ENCODE measurements at places on chromosomes 1 and 21.

DNA sequence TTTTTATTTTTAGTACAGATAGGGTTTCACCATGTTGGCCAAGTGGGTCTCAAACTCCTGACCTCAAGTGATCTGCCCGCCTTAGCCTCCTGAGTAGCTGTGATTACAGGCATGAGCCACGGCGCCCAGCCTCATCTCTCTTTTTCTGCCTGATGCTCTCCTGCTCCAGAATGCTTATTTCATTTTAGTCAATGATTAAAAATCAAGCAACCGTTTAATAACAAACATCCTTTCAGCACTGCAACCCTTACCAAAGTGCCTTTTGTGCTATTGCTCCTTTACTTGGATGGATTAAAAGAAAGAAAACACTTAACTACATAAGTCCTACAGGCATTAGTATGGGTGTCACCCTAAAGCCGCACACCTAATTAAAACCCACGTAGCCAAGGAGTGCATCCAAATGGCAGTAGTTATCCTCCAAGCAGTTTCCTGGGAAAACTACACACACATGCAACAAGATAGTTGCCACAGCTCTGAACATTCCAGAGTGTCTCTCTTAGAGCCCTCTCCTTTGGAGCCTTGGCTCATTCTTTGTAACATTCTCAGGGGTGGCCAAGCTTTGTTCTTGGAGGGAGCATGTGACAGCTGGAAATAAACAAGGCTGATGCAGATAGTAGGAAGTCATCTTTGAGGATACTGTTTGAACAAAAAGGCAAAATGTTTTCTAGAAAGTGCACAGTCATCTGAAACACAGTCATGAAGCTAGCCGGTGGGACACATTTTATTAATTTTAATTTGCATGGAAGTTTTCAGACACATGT is 51.2 kb downstream of the KCNJ15 start:
- DNase-seq = no peak

GRCh38 chr1:209107535-209107934 is 476.0 kb upstream of the CAMK1G start:
- no peak for DNase-seq

DNA sequence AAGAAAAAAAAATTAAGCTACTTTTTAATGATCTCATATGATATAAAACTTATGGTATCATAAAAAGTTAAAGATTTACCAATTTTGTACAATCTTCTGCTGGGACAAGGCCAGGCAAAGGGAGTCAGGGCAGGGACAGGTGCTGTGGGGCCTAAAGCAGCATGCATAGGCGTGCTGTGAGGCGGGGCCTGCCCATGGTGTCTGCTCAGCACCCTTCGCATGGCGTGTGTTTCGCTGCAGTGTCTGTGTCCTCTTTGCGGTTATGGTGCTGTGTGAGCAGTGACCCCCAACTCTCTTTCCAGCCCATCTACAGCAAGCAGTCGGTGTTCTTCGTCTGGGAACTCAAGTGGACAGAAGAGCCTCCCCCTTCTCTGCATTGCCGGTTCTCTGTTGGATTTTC is 13.4 kb upstream of the PWP2 start:
- no peak for DNase-seq

DNA sequence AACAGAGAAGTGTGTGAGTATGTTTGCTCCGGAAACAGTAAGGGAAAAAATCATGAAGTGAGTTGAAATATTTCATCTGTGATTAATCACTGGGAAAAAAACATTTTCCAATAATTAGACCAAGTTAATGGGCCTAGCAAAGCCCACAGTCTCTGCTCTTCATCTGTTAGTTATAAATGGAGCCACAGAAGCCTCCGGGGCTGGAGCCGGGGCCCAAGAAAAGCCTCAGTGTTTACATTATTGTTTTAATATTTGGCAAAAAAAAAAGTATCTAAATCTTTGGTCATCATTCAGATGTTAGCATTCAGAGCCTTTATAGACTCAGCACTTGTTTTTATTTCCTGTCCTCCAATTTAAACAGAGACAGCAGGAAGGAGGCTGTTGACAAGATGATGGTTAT is 115.0 kb downstream of the UBE2U start:
- no peak for DNase-seq

DNA sequence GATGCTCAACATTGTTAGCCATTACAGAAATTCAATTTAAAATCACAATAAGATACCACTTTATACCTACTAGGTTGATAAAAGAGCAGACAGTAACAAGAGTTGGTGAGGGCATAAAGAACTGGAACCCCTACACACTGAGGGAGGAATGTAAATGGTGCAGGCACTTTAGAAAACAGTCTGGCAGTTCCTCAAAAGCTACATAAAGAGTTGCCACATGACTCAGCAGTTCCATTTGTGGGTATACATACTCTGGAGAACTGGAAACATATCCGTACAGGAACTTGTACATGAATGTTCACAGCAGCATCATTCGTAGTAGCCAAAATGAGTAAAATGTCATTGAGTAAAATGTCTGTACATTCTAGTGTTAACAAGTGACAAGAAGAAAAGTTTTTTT is 17.0 kb downstream of the NSL1 start:
- peak; percentile 57 for DNase-seq

- no peak for DNase-seq
These were observed 870.6 kb upstream of the ADGRL4 start for GRCh38 chr1:79877086-79877485.

DNA sequence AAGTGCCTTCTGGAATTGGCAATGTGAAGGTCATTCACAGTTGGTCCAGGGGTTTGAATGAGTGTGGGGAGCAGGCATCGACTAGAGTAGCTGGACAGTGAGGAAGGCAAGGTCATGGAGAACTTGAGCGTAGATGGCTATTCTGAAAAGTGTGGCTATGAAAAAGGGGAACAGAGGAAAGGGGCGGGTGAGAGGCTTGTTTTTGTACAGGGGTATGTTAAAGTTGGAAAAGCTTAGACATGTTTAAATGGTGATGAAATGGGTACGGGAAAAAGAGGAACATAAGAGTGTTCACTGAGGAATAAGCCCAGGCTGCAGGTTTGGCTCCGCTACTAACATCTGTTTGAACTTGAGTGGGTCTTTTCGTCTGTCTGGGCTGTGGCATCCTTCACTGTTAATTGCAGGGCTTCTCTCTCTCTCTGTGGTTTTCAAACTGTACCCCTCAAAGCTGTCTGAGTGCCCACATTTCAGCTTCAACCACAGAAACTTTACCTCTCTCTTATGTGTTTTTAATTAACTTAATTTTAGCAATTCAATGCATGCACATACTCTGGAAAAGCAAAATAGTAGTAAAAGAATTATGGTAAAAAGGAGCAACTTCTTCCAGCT is 70.8 kb upstream of the COA6 start:
- no peak for DNase-seq

- peak; percentile 92 for DNase-seq
These were observed 18.6 kb upstream of the SLC6A9 start for GRCh38 chr1:44049839-44050238.

GRCh38 chr1:222413436-222413835 is 134.5 kb downstream of the HHIPL2 start:
- no peak for DNase-seq

DNA sequence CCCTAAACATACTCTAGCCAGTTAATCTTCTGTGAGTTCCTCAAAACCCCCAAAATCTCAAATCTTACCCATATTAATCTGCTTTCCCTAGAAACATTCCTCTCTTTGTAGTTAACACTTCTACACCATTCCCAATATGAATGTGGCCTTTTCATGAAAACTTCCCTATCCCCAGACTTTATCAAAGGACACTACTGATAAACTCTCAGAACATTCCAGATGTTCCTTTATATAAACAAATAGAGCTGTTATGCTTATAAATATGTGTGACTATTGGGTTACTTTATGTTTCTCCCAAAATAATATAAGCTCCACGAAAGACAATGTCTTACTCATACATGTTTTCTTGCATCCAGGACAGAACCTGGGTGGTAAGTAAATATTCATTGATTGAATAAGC is 205.4 kb upstream of the NFIA start:
- DNase-seq = no peak

DNA sequence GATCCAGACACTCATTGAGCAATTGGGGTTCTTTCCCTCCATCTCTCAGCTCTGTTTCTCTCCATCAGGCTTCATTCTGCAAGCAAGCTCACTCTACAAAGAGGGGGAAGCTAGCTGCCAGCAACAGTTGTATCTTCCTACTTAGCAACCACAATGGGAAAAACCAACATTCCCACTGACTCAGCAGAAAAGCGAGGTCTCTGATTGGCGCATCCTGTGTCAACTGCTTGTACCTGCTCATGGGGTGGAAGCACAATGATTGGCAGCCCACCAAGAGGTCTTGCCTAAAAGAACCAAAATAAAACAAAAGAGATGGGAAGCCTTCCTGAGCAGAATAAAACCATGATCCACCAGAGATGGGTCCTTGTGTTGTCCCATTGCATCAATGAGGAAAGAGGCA is 4.0 kb upstream of the CDA start:
- DNase-seq = peak; percentile 73

DNA sequence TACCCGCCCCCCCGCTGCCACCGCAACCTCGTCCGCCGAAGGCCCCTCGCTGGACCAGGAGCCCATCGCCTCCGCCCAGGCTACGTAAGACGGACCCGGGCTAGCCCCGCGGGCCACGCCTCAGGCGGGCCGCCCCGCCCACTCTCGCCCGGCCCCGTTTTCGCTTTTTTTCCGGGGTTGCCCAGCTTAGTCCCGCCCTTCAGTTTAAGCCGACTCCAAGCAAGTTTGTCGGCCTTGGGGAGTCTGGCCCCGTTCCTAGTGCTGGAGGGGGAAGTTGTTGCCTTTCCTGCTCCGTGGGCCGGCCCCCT is 3.0 kb downstream of the RUSC1 start:
- peak; percentile 94 for DNase-seq

- no peak for DNase-seq
These were observed 119.0 kb downstream of the CNIH3 start for GRCh38 chr1:224735159-224735558.

- no peak for DNase-seq
These were observed 917.6 kb downstream of the NCAM2 start for GRCh38 chr21:21915816-21916215.

DNA sequence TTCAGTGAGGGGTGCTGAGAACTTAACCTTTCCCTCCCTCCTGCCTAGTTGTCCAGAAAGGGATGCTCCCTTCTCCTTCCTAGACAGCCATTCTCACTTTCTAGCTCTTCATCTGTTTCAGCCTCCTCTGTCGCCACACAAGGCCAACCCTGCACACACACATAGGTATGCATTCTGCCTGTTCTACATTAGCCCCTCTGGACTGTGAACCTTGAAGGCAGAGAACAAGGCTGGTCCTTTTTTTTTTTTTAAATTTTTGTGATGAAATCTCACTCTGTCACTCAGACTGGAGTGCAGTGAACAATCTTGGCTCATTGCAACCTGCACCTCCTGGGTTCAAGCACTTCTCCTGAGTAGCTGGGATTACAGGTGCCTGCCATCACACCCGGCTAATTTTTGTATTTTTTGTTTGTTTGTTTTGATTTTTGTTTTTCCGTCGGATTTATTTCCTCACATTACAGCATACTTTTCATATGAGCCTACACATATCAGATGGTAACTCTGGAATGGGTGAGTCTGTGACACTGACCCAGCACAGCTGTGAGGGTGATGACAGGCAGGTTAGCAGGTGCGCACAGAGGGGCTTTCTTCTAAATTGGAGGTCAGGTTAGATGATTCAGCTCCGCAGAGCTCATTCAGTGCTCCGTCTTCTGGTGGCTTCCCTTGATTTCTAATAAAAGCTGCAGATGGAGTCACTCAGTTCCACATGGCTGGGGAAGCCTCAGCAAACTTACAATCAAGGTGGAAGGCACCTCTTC is 4.9 kb upstream of the AKR1A1 start:
- no peak for DNase-seq

GRCh38 chr1:118202076-118202608 is 17.1 kb upstream of the SPAG17 start:
- no peak for DNase-seq

GRCh38 chr1:40653851-40654537 is 11.5 kb downstream of the RIMS3 start:
- DNase-seq = no peak

DNA sequence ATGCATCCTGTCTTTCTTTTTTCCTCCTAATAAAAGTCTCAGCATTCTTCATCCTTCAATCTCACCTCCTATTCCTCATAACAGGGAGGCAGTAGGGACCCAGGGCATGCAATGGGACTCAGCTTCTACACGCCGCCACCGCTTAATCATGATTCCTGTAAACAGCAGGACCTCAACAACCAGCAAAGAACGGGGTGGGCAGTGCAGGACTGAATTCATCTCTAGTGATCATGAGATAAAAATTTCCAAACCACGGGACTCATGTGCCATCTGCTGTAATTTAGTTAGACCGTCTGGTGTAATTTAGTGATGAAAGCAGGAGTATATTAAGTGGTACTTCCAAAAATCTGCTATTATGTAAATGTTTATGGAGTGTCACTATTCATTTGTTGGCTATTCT is 5.4 kb downstream of the PRAMEF12 start:
- DNase-seq = no peak

DNA sequence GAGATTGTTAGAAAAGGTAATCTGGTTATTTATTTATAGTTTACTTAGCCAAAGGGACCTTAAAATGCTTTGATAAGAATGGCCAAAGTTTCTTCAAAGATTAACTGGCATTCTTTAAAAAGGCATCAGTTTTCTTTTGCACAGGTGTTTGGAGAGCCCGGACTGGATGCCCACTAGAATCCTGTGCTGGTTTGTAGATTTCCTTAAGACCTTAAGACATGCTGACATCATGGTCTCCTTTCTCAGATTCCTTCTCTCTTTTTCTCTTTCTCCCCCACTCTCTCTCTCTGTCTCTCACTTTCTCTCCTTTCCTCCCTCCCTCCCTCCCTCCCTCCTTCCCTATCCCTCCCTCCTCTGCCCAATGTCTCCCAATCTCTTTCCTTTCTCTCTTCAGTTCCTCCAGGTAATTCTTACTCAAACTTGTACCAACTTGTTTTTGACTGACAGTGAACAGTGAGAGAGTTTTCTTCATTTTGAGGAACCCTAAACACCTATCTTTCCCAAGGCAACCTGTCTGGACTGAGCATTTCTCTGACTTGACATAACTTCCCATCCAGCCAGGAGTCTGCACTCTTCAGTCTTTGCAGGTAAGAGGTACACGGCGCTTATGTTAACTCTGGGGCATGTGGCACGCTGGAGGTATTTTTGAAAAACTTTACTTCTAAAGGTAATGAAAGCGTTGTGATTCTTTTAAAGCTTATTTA is at the start of gene KCNJ15:
Gene KCNJ15 (plus strand): TSS at position 393 of the 704 bp plus-strand sequence. CDS start 42,271 bp downstream, outside the sequence.
- DNase-seq = no peak

All from MCF 10A (cell line).